ENCODE measurements at places on chromosomes 3 and 15.

GRCh38 chr15:62624547-62625378 is 417.8 kb upstream of the TPM1 start:
- no peak for DNase-seq

DNA sequence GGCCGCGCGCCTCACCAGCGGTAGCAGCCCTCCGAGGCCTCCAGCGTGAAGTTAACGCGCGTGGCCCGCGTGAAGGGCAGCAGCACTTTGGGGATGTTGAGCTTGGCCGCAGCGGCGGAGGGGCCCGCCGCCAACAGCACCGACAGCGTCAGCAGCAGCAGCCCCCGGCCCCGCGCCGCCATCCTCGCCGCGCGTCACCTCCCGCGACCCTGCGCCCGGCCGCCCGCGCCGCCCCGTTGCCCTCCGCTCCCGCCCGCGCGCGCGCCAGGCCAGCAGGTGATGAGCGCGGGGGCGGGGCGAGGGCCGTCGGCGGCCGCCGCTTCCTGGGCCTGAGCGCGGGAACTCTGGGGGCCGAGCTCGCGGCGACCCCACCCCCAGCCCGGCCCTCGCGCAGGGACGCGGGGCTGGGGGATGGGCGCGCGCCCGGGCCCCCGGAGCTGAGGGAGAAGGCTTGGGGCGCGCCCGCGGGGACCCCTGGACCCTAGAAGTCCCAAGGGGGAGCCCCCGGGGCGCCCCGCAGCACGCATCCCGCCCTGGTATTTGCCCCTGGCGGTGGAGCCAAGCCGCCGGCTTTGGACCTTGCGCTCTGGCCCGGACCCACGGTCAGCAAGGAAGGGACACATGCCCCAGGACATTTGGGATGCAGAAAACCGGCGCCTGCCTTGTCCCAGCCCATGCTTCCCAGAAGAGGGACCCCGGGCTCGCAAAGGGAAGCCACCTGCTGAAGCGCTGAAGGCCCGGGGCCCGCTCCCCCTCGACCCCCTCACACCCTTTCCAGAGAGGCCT is at the start of gene NUP210:
Gene NUP210, minus strand, starts transcription at position 278 of the 786 bp plus-strand sequence. Its CDS starts 96 bp downstream, at position 182.
- DNase-seq = peak; percentile 67

DNA sequence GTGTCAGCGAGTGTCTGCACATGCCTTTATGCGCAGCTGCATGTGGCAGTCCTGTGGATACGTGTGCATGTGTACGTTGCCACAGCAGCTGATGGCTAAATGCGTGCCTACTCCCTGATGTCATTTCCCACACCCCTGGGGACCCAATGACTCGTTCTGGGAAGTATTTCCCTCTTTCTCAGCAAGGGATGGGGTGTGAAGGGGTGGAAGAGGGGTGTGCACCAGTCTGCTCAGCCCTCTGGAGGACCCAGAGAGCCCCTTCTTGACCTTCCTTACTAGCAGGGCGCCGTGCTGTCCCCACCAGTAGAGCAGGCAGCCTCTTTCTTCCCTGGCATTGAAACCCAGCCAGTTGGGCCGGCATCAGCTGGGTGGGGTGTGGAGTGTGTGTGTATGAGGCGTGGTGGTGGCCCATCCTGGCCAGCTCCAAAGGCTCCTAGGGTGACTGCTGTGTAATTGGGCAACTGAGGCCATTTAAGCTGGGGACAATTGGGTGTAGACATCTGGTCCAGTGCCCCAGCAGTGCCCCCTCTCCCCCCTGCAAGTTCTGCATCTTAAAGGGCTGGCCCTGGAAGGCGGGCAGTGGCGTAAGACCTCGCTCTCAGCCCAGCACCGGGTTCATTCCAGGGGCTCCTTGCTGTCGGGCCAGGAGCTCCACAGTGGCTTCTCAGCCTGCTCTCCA is 19.2 kb downstream of the SNX33 start:
- DNase-seq = no peak

- no peak for DNase-seq
Measured at GRCh38 chr15:90625037-90625436, 92.1 kb upstream of the BLM start.

GRCh38 chr3:172223870-172224269 is 184.5 kb downstream of the FNDC3B start:
- no peak for DNase-seq

- peak; percentile 94 for DNase-seq
Measured at GRCh38 chr15:65400760-65401610, 21.8 kb downstream of the IGDCC4 start.

GRCh38 chr15:71055461-71055860 is 59.8 kb upstream of the THSD4 start:
- DNase-seq = no peak

DNA sequence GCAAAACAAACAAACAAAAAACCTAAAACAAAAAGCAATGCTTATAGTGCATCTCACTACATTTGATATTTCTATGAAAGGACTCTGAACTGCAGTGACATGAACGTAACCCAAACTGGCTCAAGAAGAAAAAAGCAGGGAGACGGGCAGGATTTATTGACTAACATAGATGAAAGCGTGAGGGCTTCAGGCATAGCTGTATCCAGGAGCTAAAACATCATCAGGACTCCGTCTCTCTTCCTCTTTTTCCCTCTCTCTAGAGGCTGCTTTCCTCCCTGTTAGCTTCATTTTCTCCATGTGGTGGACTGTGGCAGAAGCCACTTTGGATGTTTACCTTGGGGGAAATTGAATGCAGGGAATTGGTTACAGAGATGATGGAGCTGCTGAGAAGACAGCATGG is 418.2 kb upstream of the PROK2 start:
- no peak for DNase-seq
